ENCODE measurements at places on chromosomes 3 and 15.

DNA sequence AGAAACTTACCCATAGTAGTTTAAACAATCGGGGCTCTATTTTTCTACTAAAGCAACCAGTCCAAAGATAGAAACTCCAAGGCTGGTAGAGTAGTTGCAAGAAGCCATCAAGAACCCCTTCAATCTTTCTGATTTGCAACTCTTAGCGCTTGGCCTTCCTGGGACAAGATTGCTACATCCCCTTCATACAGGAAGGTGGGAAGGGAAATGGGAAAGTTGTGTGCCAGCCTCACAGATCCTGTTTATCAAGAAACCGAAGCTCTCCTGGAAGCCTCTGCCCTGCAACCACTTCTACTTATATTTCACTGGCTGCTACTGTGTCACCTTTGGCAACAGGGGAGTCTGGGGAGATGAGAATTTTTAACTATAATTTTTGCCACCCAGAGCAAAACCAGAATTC, 46.2 kb downstream of the OSBPL10 start:
- DNase-seq: no peak

DNA sequence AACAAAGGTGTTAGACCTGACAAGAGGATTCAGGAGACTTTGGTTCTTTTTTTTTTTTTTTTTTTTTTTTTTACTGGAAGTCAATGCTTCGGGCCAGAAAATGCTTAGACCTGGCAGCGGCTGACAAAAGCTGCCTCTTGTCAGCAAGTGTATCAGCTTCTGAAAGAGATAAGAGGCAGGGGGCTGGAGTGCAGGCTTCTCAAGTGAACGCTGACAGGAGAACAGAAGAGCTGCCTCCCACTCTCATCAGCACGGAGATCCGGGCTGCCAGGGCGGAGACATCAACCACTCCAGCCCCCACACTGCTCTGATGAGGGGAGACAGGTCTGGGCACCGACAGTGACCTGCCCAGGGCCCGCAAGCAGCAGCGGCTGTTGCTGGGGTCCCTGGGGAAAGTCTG, 9.4 kb upstream of the SCN5A start:
- no peak for DNase-seq

DNA sequence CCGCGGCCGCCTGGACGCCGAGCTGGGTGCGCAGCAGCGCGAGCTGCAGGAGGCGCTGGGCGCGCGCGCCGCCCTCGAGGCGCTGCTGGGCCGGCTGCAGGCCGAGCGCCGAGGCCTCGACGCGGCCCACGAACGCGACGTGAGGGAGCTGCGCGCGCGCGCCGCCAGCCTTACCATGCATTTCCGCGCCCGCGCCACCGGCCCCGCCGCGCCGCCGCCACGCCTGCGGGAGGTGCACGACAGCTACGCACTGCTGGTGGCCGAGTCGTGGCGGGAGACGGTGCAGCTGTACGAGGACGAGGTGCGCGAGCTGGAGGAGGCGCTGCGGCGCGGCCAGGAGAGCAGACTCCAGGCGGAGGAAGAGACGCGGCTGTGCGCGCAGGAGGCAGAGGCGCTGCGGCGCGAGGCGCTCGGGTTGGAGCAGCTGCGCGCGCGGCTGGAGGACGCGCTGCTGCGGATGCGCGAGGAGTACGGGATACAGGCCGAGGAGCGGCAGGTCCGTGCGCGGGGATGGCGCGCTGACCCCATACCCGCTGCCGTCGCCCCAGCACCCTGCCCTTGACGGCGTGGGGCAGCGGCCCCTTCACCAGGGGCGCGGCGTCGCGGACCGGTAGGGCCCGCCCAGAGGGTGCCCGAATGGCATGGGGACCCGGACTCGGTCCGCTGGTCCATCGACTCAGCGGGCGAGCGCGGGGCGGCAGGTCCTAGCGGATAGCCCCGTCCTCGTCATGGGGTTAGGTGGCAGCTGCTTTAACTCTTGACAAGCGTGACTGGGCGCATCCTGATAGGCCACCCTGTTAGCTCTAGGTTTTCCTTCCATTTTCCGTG, 848 bp downstream of the SYNM start:
- DNase-seq: peak; percentile 73

DNA sequence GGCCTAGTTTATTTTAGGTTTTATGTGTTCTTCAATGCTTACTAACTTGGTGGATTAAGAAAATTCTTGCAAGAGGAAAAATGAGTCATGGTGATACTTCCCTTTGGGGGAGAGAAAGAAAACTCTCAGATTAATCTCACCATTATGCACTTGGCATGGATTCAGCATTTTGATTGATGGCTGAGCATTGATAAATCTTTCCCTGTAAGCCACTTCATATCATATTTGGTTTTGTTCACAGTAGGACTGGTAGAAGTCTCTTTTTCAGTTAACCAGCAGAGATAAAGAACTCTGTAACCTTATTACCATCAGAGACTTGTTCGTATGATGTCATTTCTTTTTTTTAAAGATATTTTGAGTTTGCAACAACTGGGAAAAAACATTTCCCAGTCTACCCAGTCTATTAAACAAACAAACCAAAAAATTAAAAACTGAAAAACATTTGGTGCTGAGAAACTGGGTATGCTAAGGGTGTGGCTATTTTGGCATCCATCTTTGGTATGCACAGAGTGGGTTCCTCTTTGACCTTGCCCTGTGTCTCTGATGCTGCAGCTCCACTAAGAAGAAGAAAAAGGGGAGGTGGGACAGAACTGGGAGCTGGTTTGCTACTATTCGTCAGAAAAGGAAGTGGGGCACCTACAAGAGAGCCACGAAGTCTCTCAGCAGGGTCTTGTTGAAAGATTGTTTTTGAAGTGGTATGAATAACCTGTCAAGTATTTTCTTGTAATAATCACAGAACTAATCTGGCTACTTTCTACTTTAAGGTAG, 17.2 kb downstream of the TMOD3 start:
- no peak for DNase-seq

DNA sequence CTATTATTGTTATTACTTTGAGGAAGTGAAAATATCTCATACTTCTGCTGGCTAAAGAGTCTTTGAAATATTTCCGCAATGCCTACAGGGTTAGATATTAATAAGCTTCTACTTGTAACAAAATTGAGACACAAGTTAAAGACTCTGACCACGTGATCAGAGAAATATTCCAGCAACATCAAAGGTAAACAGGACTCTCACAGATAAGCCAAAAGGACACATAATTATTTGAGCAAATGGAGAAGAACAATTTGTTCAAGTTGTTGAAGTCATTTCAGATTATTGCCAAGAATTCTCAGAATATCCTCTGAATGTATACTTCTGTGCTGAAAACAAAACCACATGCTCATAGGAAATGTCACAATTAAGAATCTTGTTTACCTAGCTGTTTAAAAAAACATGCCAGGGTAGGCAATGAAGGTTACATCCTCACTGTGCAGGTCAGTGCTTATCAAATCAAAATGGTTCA, 225.8 kb upstream of the ALCAM start:
- DNase-seq: no peak

GRCh38 chr3:35832140-35832571, 192.8 kb downstream of the ARPP21 start:
- peak; percentile 51 for DNase-seq

- no peak for DNase-seq
Observed at GRCh38 chr15:48643206-48643605, 2.3 kb downstream of the FBN1 start.

GRCh38 chr15:34610354-34610753, 26.9 kb upstream of the GOLGA8B start:
- DNase-seq: no peak

DNA sequence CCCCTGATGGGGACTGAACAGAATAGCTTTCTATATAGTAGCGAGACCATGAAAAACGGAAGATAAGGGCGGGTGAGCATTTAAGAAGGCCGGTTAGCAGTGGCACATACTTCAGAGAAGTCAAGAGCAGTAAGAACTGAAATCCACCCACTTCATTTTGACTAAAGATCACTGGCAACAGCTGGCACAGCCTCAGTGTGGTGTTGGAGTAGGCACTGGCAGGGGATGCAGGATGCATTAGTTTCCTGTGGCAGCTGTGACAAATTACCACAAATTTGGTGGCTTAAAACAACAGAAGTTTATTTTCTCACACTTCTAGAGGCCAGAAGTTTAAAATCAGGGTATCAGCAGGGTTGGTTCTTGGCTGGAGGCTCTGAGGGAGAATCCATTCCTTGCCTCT, 176.5 kb downstream of the ADAMTSL3 start:
- no peak for DNase-seq

DNA sequence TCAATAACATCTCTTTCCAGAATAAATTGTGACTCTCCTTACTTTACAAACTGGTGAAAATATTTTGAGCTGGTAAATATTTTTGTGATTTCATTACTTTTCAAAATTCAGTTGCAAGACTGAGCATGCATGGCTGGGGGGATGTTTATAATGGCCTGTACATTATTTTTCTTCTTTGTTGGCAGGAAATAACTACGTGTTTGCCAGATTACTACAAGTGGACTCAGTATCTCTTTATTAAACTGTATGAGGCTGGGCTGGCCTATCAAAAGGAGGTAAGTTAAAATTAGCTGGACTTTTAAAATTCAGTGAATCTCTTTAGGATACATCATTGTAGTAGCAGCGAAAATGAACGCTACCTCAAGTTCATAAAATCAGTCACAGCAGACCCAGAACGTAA, 58.3 kb downstream of the LARS2 start:
- no peak for DNase-seq

DNA sequence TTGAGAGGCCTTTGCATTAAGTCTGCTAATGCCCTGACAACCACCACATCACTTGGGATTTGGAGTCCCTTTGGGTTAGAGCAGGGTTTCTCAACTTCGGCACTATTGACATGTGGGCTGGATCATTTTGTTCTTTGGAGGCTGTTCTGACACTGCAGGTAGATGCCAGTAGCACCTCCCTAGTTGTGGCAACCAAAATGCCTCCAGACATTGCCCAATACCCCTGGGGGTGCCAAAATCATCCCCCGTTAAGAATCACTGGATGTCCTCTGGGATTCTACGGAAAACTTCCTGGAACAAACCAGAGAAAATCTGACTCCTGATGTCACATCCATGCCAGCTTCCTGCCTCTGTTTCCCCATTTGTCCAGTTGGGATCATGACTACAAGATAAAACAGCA, 37.2 kb upstream of the BLM start:
- DNase-seq: no peak

DNA sequence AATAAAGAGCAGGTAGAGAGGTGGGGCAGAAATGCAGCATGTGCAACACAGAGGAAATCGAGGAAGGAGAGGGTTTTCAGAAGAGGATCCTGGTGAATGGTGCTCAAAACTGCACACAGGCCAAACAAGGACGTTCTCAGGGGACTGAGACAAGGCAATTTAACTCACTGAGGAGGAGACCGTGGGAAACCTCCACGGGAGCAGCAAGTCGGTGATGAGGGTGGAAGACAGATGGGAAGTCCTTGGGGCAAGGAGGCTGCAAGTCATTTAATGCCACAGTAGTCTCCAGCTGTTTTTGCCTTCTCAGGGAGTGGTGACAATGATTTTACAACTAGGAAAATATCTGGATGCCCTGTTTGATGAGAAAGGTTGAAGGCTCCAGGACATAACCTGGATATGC, 11.5 kb upstream of the PDIA5 start:
- DNase-seq: no peak

DNA sequence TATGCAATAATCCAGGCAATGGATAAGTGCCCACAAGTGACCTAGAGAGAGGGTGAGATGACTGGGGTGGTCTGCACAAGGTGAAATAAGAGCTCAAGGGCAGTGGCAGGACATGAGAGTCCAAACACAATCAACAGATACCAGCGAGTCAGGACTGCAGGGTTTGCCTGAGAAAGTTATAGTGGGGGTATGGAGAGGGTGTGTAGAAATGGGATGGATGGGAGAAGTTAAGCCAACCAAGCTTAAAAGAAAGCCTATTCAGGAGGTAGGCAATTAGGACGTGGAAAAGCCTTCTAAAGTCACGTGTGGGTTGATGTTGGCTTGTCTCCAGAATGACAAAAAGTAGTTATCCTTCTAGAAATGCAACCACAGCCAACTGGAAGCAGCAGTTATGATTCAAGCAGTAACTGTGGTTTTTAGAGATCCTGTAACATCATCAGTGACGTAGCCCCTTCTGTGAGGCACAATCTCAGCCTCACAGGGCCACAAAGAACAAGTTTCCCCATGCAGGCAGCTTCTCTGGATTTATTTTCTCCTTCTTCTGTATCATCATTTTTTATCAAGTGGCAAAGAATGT, 56.1 kb downstream of the FAM174B start:
- DNase-seq: no peak

GRCh38 chr3:64922213-64922612, 234.4 kb upstream of the ADAMTS9 start:
- no peak for DNase-seq

- no peak for DNase-seq
Observed at GRCh38 chr15:65101891-65102708, 12.9 kb downstream of the UBAP1L start.

GRCh38 chr3:73540969-73541740, 83.6 kb downstream of the PDZRN3 start:
- no peak for DNase-seq

DNA sequence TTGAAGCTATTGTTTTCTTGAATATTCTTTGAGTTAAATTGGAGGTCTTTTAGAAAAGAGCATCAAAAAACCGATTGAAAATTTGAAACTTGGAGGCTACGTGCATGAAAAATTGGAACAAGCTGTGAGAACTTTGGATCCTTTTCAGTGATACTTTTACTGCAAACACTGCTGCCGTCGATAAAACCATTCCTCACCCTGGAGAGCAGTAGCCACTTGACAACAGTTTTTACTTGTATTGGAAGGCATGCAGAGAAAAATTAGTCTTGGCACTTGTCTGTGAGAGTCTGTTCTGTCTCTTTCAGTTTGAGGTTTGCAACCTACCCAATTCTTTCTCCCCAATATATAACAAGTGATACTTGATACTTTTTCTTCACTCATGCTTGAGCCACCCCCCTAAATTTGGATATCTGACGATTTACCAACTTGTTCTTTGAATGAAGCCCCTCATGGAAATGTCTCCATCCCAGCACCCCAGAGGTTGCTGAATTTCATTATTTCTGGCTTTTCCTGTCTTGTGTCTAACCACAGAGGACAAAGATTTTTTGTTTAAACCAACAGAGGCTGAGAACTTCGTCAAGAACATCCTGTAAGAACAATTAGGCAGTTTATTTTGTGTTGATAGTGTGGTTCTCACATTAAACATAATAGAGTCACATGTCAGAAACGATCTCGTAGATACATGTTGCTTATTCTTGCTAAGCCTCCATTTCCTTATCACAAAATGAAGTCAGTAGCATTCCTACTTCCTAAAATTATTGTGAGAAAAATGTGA, 307.3 kb upstream of the PLSCR5 start:
- DNase-seq: no peak

DNA sequence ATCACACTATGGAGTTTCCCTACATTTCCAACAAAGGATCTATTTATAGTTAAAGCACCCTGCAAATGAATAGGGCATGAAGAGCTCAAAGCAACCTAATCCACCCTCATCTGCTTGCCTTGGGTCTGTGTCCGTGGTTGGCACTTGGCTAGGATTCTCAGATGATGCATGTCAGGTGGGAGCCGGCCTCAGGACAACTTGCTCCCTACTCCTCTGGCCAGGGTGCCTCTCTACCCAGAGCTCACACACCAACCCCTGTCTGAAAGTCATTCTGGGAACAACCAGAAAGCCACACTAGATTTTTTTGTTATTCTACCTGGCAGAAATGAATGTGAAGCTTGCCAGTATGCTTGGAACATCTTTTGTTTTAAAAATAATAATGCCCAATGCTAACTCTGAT, 13.2 kb downstream of the ARHGEF3 start:
- DNase-seq: no peak

Data from Caco-2 (cell line).